ENCODE measurements at places on chromosomes 1 and 21.

GRCh38 chr1:145926686-145927062 is 610 bp downstream of the RBM8A start:
- no peak for DNase-seq

- no peak for DNase-seq
Observed at GRCh38 chr1:151485685-151486255, 25.4 kb upstream of the CGN start.

DNA sequence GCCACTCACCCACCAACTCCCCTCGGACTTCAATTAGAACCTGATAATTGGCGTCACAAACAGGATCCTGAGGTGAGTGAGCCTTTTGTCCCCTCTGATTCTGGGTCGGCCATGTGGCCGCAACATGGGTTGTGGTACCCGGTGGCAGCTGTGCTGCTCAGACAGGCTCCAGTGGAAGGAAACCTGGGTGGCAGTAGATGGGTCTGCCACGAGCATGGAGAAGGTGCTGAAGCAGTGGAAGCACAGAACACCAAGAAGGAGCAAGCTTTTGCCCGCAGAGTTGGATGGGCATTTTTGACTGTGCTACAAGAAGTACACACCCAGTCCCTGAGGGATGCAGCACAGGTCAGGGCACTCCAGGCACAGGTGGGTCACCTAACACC is 16.5 kb upstream of the UBE2U start:
- no peak for DNase-seq

DNA sequence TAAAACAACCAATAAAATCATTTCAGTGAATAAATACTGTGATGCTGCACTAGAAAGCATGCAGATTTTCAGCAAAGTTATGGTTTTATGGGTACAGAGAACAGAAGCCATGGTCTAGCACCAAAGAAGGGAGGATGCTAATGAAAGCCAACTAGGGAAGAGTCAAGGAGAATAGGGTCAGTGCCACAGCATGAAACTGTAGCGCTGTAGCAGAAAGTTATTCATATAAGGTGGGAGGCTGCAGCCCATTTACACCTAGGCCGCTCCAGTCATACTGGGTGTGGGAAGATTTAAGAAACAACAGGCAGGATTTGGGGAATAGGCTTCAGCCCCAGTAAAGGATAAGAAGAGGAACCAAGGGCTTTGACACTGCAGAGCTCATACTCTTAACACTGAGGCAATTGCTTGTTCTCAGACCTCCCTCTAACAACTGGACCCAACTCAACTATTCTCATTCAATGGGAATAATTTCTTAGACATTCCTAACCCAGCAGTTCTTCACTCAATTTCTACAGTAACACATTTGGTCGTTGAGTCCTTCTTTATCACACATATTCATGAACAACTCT is 4.4 kb downstream of the IFI16 start:
- no peak for DNase-seq

DNA sequence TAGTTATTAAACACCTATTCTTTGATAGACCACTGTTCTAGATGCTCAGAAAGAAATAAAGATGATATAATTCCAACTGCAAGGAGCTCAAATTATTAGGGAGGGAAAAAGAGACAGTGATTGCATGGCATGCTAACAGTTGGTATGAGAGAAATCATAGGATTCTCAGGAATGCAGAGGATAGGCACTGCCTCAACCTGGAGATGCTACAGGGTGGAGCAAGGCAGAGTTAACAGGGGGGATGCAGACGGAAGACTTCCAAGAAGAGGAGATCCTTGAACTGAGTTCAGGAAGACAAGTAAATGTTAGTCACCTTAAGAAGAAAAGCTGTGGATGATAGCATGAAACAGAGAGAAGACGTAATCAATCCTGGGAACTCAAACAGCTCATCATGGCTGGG is 123.7 kb downstream of the DAB1 start:
- DNase-seq: no peak

DNA sequence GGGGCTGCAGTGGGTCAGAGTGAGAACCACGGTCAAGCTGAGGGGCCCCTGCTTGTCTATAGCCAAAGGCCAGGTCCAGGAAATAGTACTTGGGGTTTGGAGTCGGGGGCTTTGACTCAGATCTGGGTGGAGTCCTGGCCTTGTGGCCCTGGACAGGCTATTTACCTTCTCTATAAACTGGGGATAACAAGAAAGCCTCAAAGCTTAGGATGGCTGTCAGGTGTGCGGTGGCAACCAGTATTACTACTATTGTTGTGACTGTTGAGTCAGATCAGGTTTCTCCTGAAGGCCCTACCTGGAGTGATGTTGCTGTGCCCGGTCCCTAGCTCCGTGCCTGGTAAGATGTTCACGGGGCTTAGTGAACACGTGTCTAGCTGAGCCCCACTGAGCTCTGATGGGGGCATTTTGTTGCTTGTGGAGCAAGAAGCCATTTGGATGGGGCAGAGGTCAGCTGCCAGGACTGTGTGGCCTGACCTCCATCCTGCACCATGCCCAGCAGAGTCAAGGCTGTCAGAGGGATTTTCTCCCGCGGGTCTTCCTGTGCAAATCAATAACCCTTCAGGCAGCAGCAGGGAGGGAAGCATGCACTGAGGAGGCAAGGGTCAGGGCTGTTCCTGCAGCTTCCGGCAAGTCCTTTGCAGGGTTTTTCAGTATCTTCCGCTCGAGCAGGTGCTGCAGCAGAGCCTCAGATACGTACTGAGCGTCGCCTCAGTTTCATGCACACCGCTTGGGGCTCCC is 170.3 kb downstream of the CAMTA1 start:
- no peak for DNase-seq

DNA sequence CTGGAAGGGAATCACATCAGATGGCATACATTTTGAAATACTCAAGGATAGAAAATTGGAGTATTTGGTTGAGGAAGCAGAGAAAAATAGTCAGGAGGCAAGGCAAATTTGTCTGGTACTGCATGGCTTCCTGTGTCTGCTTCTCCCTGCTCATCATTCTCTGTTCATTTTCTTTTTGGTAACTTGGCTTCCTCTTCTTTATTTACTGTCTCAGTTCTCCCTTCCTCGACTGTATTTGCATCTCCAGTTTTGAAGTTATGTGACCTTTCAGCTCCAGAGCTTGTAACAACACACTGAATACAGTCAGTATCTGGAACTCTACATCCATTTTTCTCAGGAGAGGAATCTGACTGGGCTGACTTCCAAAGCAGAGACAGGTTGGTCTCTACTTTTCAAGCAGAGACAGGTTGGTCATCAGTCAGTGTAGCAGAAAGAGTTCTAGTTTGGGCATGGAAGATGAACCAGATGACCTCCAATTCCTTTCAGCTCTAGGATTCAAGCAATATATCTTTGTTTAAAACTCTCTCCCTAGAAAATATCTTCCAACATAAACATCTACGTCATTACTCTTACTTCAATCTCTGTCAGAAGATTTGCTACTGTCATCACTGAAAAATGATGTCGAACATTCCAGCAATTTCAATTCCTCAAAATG is 571.2 kb downstream of the ADGRL2 start:
- DNase-seq: no peak

GRCh38 chr1:8889925-8890785 is 11.7 kb upstream of the ENO1 start:
- DNase-seq: no peak

GRCh38 chr1:161439280-161440232 is 65.7 kb upstream of the FCGR2A start:
- no peak for DNase-seq

- no peak for DNase-seq
Observed at GRCh38 chr1:22878626-22879025, 94.0 kb downstream of the LACTBL1 start.

DNA sequence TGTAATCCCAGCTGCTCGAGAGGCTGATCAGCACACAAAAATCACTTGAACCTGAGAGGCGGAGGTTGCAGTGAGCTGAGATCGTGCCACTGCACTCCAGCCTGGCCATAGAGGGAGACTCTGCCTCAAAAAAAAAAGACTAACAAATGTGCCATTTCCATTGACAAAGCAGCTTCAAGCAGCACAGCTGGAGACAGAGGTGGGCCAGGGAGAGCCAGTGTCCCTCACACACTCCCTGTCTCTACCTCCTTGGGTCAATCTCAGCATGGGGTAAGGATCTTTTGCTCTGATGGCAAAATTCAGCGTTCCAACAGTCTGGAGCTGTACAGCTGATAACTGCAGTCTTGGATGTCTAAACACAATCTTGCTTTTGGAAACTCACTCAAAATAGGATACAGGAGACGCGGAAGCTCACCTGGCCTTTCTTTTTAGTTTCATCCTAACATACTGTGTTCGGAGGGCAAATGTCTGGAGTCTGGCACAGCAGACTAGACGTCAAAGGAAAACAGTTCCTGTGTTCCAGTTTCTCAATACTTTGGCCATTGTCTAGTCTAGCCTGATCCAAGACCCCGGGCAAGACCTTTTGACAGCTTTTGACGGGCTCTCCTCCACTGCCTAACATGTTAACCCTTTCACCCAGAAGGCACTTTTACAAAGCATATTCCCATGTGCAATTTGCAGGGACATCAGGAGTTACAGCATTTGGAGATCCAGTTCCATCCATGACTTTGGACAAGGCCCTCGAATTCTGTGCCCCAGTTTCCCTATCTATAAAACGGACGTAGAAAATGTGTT is 2.9 kb downstream of the RCC2 start:
- DNase-seq: no peak

GRCh38 chr1:22687191-22687590 is 23.4 kb upstream of the EPHB2 start:
- no peak for DNase-seq

GRCh38 chr1:30061292-30062220 is 661.8 kb downstream of the MATN1 start:
- DNase-seq: no peak

DNA sequence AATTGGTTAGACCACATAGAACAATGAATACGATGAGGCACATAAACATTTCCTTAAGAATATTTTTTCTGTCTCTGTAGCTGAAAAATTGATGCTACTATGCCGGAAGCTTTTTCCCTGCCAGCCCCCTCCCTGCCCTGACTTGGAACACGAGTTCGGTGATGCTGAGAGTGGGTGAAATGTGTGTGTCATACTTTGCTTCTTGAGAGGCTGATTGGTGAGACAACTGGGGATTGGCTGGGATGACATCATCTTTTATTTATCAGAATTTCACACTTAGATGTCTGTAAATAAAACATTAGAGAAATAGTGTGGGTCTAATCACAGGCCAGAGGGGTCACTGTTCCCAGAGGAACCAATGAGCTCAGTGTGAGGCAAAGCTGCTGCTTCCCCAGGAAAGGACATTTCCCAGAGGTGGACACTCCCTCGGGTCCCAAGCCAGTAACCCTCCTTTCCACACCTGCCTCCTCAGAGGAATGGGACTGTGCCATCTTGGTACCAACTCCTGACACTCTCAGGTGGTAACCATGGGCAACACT is 195.4 kb upstream of the C1orf174 start:
- no peak for DNase-seq

DNA sequence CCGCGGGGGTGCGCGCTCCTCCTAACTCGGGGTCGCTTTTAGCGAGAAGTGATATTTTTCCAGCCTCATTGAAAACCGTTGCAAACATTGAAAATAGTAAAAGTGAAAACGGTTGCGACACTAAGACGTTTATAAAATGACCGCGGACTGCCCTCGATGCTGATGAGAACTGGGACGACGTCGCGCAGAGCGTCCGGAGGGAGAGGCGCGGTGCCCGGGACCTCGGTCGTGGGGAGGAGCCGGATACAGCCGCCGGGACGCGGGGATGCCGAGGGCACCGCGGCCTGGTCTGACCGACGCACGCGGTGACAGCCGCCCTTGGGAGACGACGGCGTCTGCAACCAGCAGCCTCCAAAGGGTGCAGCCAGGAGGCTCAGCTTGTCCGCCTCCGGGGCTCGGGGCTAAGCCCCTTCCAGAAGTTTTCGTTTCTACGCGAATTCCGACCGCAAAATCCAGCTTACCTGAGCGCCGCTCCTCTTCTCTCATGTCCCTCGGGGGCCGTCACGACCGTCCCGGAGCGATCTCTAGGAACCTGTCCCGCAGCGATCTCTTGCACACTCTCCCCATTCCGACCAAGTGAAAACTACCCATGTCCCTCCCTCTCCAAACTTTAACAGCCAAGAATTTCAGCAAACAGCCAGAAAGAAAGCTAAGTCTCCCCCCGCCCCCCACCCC is 144.4 kb upstream of the ETS2 start:
- no peak for DNase-seq

- no peak for DNase-seq
Observed at GRCh38 chr1:94332952-94333351, 85.2 kb upstream of the ABCD3 start.

Measured in iPS DF 19.7 (cell line).